ENCODE measurements at places on chromosomes 5 and 9.

- DNase-seq: no peak
These were observed 1523.6 kb upstream of the WWC1 start for GRCh38 chr5:166767858-166768257.

DNA sequence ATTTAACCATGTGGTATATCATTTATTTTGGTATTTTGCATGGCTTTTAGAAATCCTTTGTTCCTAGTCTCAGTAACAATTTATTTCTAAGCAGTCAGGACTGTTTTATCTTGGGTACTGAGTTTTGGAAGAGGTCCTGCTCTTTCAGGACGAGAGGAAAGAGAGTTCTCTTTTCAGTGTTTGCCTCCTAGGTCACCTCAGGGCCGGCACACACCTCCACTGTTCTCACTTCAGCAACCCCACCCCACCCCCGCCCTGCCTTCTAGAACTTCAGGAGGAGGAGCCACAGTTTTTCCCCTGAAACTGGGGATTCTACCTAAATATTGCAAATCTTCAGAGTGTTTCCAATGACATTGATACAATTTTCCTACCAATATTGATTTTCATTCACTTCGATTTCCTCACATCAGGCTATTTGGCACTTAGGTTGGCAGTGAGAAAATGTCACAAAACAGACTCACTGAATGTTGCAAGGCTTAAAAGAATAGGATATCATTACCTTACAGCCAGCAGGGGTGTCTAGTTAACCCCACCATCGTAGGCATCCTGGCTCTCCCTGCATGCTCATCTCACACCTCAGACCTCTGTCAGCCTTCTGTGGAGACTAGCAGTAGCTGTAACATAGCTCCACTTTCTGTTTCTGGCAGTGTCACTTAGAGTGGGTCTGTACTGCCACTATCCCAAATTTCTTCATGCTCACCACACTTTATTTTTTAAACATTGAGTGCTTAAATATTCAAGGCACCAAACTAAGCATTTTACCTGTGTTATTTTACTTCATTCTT is 5.4 kb downstream of the IGIP start:
- no peak for DNase-seq

DNA sequence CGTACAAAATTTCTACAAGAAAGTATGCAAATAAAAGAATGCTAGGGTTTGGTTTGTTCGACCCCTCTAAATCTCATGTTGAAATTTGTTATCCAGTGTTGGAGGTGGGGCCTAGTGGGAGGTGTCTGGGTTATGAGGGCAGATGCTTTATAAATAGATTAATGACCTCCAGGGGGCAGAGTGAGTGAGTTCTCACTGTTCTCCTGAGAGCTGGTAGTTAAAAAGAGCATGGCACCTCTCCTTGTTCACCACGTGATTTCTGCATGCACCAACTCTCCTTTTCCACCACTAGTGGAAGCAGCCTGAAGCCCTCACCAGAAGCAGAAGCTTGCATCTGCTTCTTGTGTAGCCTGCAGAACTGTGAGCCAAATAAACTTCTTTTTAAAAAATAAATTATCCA is 50.4 kb upstream of the FAM170A start:
- no peak for DNase-seq

GRCh38 chr5:36378551-36378950 is 76.8 kb upstream of the RANBP3L start:
- no peak for DNase-seq

GRCh38 chr5:1281038-1281882 is 13.6 kb downstream of the TERT start:
- no peak for DNase-seq

DNA sequence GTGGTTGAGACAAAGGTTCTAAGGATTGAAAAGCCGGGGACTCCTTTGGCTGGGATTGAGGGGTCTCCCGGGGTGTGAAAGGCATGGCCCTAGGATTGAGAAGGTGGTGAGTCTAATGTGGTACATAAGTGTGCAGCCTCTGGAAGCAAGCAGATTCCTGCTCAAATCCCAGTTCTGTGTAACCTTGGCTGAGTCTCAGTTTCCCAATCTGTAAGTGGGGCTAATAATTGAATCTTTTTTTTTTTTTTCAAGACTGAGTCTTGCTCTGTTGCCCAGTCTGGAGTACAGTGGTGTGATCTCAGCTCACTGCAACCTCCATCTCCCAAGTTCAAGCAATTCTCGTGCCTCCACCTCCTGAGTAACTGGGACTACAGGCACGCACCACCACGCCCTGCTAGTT is 5.9 kb downstream of the SH2D3C start:
- no peak for DNase-seq

DNA sequence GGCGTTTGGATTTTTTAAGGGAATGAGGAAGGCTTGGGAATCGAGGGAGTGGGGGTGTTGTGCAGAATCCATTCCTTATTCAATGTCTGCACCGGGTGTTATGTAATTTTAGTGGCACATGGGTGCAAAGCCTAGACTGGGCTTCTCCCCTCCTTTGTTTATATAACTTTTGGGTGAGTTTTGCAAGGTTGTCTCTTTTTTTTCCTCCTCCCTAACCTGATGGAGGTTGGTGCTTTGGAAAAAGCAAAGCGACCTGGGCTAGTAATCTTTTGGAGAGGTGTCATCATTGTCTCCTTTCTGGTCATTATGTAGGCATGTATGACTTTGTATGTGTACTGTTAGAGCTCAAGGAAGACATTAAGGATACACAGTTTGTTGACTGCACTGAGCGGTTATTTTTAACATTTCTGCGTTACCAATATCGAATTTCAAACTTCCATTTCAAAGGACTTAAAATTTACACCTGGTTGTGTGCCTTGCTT is 3.1 kb downstream of the SMARCA2 start:
- DNase-seq: no peak

GRCh38 chr5:99061299-99061698 is 132.5 kb upstream of the CHD1 start:
- DNase-seq: no peak

GRCh38 chr5:104937598-104937997 is 1375.0 kb upstream of the NUDT12 start:
- DNase-seq: no peak

DNA sequence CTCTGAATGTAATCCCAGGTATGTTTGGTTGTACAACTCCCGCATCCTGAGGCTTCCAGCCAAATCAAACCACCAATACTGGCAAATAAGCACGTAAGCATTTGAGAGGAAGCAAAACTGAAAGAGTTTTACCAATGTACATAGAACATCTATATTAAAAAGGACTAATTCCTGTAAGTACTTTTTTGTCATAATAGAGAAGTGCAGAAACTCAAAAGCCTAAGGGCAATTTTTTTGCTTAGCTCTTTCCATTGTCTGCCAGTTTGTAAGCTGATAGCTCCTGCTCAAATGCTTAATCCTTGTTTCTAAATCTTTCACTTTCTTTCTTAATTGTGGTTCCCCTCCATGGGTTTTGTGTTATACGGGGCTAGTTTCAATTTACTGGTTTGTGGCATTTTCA is 1151.8 kb downstream of the CDH12 start:
- DNase-seq: no peak

DNA sequence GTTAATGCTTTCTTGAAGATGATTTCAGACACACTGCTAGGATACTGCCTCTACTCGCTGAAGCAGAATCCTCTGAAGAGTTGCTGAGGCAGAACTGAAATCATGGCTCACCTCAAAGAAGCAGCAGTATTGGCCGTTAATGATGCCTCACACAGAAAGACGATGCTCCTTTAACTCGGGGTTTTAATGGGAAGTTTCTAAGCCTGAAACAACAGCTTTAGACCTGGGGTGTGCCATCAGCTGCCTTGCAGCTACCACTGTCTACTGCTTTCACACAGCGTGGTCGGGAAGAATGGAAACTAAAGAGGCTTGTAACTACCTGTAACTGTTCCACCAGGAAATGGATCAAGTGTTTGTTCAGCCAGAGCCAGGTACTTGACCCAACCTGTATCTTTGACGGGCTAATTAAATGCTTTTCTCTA is at the start of gene CTXN3:
TSS of gene CTXN3 (plus strand) at position 65 of the 422 bp plus-strand sequence. CDS start 8,440 bp downstream, outside the sequence.
- no peak for DNase-seq

DNA sequence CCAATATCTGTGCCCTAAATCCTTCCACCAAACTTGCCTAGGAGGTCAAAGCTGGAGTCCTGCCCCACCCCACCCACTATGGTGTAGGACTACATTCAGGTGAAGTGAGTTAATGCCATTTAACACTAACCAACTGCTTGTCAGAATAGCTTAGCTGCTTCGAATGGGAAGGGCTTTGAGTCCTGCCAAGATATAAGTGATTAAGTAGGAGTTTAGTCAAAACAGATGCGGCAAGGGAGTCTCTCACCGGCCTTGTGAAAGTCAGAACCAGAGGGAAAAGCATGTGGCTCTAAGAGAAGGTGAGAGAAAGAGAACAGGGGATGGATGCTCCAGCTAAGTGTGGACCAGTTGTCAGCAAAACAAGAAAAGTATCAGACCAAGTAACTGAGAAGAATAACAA is 132.6 kb downstream of the SPOCK1 start:
- DNase-seq: no peak

GRCh38 chr9:93149361-93149760 is 15.3 kb upstream of the NINJ1 start:
- DNase-seq: no peak

GRCh38 chr5:51203598-51203997 is 179.7 kb upstream of the ISL1 start:
- DNase-seq: no peak

- DNase-seq: no peak
These were observed 129.7 kb upstream of the IQGAP2 start for GRCh38 chr5:76273206-76273885.

DNA sequence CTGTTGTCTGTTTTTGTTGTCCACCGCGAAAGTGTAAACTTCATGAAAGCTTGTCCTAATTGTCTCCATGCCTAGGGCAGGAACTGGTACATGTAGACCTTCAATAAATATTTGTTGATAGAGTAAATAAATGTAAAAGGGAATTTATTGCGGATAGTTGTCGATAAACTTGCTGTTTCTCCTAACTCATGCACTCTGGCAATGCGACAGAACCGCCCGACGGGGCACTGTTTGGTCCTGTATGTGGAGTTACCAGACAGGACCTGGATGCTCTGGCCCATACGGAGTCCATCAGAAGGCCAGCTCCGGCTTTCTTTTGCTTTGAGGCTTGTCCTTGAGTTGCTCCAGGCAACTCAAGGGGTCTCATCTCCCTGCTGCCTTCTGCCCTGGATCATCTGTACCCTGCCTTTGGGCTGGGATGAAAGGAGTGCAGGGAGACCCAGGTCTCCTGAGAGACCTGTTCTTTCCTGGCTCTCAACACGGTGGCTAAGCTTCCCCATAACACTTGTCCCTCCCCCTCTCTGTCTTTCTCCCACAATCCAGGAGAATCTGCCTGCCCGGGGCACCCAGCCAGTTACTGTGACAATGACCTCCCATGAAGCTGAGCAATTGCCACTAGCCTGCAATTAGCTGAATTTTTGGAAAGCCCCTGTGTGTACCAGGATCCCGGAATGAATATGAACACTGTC is 149.5 kb upstream of the PTCH1 start:
- DNase-seq: no peak

GRCh38 chr5:78930721-78931120 is 54.4 kb downstream of the ARSB start:
- DNase-seq: no peak

Measured in AG09309 (cell line).